ENCODE measurements at places on chromosomes 13 and 19.

- DNase-seq: peak; percentile 48
Measured at GRCh38 chr19:37905946-37906868, at the start of gene WDR87. TSS of gene WDR87 (minus strand) at chr19:37906594. CDS start at chr19:37898239, 8,355 bp downstream.

- DNase-seq: peak; percentile 67
Measured at GRCh38 chr19:55632463-55632834, 8.1 kb upstream of the ZNF784 start.

- no peak for DNase-seq
Measured at GRCh38 chr19:3986260-3987041, 1.2 kb upstream of the EEF2 start.

DNA sequence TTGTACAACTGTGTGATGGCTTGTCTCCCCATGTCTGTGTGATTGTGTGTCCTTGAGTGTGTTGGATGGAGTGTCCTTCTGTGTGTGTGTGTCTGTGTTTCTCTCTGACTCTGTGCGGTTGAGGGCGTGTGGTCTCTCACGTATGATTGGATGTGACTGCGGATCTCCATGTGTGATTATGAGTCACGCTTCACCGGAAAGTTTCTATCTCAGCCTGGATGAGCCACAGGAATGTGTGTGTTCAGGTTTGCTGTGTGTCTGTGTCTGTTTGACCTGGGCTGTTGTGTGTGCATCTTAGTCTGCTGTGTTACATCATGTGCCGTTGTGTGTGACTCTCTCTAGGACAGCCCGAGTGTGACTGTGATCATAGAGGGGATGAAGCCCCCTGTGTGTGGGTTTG is 15.5 kb upstream of the ZNF835 start:
- DNase-seq: no peak

DNA sequence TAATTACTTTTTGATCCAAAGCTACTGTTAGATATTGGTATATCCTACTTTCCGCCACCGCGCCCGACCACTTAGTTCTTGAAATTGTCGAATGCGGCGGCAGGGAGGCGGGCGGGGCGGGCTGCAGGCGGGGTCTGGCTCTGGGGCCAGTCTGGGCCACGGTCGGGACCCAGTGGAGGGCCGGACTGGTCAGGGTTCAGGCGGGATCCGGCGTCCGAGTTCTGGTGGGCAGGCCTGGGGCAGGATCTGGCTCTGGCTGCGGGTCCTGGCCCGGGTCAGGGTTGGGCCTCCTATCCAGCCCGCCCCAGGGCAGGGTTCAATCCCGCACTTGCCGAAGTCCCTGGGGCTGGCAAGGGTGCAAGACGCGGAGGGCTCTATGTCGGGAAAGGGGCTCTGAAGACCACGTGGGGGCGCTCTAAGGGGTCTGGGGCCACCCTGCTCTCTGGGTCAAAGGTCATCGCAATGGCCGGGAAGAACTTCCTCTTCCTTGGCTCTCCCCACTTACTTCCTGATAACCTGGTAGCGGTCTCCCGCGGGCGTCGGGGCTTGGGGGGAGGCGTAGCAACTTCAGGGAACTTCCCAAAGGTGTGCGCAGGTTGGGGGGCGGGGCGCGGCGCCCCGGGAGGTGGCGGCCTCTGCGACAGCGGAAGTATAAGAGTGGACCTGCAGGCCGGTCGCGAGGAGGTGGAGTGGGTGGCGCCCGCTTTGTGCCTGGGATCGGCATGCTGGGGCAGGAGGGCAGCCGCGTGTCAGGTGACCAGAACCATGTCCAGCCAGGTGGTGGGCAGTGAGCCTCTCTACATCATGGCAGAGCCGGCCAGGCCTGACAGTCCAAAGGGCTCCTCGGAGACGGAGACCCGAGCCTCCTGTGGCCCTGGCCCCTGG is 83.4 kb downstream of the MRPL57 start:
- no peak for DNase-seq

- no peak for DNase-seq
Measured at GRCh38 chr13:44416301-44416700, 42.7 kb downstream of the SERP2 start.

- DNase-seq: no peak
Measured at GRCh38 chr13:26112843-26113242, 61.0 kb upstream of the SHISA2 start.

DNA sequence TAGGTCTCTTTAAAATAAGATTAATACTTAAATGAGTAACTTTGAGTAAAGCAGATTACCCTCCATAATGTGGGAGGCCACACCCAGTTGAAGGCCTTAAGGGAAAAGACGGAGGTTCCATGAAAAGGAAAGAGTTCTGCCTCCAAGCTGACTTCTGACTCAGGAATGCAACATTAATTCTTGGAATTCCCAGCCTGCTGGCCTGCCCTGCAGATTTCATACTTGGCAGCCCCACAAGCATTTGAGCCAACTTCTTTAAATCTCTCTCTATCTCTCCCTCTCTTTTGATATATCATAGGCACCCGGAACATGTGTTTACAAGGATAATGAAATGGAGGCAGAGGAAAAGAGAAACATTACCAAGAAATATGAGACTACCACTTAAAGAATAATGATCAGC is 902.3 kb upstream of the MIR17HG start:
- DNase-seq: peak; percentile 28
